NCI-H1105 (cell line): ENCODE measurements at places on chromosomes 12 and 14.
A peak's percentile ranks its signal among the peaks of the same experiment; 100 is the strongest.

GRCh38 chr14:68604361-68604730 lies 188.5 kb downstream of the ZFP36L1 start:
- DNase-seq: no peak

DNA sequence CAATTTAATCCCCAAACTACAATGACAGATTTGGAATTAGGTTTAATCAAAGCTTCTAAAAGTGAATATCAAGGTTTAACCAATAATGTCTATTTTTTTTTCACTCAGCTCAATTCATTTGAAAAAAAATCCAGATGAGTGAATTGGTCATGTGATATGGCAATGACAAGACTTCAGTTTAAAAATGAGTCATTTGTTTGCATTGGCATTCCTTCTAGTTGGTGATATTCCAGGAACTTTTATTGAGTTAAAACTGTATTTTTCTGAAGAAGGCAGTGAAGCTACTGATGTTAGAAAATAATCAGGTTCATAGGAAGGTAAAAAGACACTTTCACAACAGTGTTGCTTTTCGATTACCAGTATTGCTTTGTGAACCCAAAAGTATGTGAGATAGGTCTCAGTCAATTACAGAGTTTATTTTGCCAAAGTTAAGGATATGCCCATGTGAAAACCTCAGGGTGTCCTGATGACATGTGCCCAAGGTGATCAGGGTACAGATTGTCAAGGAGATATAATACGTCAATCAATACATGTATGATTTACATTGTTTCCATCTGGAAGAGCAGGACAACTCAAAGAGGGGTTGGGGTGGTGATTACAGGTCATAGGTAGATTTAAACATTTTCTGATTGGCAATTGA lies 1214.9 kb downstream of the GALC start:
- DNase-seq: no peak

DNA sequence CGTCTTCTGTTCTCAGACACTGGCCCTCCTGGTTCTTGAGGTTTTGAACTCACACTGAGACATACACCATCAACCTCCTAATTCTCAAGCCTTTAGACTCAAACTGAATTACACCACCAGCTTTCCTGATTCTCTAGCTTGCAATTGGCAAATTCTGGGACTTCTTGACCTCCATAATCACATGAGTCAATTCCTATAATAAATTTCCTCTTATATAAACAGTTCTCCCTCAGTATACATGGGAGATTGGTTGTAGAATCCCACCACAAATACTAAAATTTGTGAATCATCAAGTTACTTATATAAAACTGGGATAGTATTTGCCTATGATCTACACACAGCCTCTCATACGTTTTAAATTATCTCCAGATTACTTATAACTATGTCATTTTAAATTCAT lies 162.2 kb downstream of the DIO2 start:
- DNase-seq: no peak

- DNase-seq: no peak
These were observed 13.4 kb downstream of the NCAPD2 start for GRCh38 chr12:6507102-6507998.

- no peak for DNase-seq
These were observed 421.2 kb downstream of the SOX5 start for GRCh38 chr12:23528316-23528715.

- DNase-seq: no peak
These were observed 171.7 kb downstream of the NRXN3 start for GRCh38 chr14:78341827-78342389.

GRCh38 chr14:48111151-48111550 lies 435.7 kb upstream of the MDGA2 start:
- DNase-seq: no peak

GRCh38 chr12:45303945-45304344 lies 88.0 kb downstream of the ANO6 start:
- DNase-seq: no peak

GRCh38 chr14:54172562-54172961 lies 215.9 kb upstream of the BMP4 start:
- no peak for DNase-seq

DNA sequence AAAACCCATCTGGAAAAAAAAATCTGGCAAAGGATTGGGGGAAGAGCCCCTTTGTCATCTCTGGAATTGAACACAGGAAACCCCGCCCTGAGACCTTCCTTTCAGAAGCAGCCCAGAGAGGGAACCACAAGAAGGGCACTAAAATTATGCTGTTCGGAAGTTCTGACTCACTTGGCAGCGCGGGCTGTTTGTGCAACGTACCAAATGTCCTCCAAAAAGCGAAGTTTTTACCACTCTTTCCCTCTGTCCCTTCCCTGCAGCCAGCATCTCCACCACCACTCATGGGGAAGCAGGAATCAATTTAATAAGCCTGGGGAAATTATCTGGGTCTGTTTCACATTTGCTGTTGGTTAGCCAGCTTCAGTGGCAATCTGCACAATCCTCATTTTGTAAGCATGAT lies 3.2 kb upstream of the SYNE3 start:
- no peak for DNase-seq

GRCh38 chr12:118063576-118064391 lies 2.8 kb upstream of the WSB2 start:
- DNase-seq: no peak

- DNase-seq: no peak
These were observed 22.2 kb upstream of the CCND2 start for GRCh38 chr12:4251216-4251891.

DNA sequence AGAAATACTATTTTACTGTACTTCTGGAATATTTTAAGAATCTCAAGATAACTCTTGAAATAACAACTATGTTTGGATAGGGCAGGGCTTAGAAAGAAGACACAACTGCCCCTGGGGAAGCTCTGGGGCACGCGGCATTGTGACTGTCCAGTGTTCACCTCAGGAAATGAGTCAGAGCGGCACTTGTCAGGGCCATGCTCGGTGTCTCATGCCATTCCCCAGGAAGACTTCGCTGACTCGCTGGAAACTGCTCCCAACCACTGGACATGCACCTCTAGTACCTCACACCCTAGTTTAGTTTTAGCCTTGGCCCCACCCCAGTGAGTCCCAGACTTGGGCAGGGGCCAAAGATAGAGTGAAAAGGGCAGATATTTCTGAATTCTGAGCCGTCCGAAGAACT lies 192.0 kb downstream of the TTC7B start:
- DNase-seq: no peak

GRCh38 chr14:51314321-51315015 lies 74.4 kb downstream of the TMX1 start:
- no peak for DNase-seq

GRCh38 chr14:68297876-68298468 lies 478.4 kb downstream of the RAD51B start:
- DNase-seq: no peak

DNA sequence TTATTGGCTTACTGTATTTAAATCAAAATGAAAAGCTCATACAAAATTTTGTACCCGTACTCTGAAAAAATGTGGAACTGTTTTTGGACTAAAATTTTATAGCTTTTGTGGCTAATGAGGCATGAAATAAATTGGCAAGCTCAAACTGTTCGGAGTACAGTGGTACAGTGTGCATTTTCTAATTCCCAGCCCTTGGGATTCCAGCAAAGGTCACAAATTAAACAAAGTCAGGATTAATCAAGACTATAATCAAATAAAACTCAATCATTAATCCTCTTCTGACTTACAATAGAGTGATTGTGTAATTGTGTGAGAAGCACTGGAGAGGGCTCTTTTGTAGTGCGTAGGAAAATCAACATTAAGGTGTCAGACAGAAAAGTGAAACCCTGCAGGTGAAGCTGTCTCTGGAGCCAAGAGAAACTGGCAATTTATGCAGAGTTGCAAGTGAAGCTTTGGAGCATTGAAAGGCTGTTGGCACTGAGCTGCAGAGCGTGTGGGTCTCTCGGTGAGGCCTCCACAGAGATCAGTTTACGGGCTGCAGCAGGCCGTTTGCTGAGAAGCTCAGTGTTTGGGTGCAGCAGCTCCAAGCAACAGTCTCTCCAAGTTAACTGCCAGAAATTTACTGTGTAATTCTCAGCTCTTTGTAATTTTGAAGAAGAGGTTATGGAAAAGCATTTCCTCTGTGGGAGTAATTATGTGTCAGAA lies 275.9 kb downstream of the FBXL14 start:
- DNase-seq: peak; percentile 95

GRCh38 chr12:130576371-130576816 lies 139.7 kb downstream of the RIMBP2 start:
- no peak for DNase-seq

GRCh38 chr12:100733817-100734593 lies 60.6 kb upstream of the ANO4 start:
- DNase-seq: peak; percentile 58

DNA sequence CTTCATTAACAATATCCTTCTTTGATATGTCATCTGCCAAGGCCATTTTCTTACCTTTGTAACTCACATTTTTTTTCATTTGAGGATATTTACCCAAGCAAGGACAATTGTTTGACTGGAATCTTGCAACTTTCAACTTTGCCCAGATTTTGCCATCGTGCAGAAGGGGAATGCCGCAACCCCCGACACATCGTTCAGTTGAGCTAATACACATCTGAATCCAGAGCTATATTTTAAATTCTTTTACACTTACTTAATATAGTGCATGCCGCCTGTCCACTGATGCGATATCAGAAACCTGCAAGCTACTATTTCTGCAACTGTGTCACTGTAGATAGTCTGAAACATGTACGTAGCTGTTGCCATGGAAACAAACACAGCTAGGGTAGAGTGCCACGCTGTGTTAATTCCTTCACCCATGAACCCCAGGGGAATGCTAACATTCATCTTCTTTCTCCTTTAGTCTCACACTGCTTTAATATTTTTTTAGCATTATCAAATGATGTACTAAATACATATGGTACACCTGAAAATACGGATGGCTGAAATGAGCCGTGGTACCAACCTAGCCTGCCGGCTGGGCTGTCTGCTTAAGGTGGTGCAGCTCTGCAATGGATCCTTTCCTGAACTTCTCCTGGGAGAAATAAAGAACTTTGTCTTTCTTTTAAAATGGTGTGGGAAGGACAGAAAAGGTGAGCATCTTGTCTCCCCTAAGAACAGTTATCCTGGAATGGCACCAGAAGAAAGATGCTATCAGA lies 77.0 kb upstream of the FOXN3 start:
- no peak for DNase-seq

GRCh38 chr14:69651664-69652063 lies 40.3 kb downstream of the SUSD6 start:
- DNase-seq: no peak

DNA sequence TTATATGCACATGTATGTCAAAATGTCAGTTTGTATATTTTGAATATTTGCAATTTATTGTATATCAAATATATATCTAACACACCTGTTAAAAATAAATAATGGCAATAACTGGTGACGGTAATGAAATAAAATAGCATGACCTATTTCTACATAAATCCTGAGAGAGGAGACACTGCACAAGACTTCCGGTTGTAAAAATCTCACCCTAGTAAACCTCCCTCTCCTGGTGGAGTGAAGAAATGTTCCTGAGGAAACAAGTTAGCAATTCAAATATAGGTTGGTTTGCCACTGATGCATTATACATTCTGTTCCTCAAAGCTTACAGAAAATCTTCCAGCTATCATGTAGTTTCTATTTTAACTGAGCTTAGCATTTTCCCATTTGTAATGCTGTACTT lies 166.1 kb upstream of the SYT10 start:
- no peak for DNase-seq

GRCh38 chr14:61670576-61670975 lies 24.7 kb upstream of the HIF1A start:
- DNase-seq: no peak
